A172 (cell line): ENCODE measurements at places on chromosomes 7 and 10. TPM values are rescaled to one million over a fixed set of nuclear protein-coding genes. Genes with fewer than 3 reads are reported as not detected.

Gene NRCAM
- total RNA-seq, result 0.16 and 0.86 TPM in 2 replicates

Gene MINDY4
- total RNA-seq, result 7.1 and 7.6 TPM in 2 replicates

Gene PTN
- 11.9 and 12.5 TPM in 2 replicates for total RNA-seq

Gene MKX
- 185 and 203 TPM in 2 replicates for total RNA-seq

Gene SFRP4
- total RNA-seq, result 0.84 TPM in 1 of 2 replicates, not detected in the other

Gene CNPY1
- not detected in 2 replicates for total RNA-seq

Gene COL13A1
- 0.86 and 1.1 TPM in 2 replicates for total RNA-seq

Gene SLC18A2
- total RNA-seq, result not detected in 2 replicates

Gene DPP6
- total RNA-seq, result not detected in 2 replicates

Gene LIPJ
- total RNA-seq, result 0.10 TPM in 1 of 2 replicates, not detected in the other

Gene PLPP4
- 10.5 and 11.7 TPM in 2 replicates for total RNA-seq

Gene CTTNBP2
- not detected in 2 replicates for total RNA-seq
